ENCODE measurements at places on chromosomes 3 and 15.

GRCh38 chr3:27353221-27353620, 16.0 kb downstream of the NEK10 start:
- DNase-seq: peak; percentile 37

DNA sequence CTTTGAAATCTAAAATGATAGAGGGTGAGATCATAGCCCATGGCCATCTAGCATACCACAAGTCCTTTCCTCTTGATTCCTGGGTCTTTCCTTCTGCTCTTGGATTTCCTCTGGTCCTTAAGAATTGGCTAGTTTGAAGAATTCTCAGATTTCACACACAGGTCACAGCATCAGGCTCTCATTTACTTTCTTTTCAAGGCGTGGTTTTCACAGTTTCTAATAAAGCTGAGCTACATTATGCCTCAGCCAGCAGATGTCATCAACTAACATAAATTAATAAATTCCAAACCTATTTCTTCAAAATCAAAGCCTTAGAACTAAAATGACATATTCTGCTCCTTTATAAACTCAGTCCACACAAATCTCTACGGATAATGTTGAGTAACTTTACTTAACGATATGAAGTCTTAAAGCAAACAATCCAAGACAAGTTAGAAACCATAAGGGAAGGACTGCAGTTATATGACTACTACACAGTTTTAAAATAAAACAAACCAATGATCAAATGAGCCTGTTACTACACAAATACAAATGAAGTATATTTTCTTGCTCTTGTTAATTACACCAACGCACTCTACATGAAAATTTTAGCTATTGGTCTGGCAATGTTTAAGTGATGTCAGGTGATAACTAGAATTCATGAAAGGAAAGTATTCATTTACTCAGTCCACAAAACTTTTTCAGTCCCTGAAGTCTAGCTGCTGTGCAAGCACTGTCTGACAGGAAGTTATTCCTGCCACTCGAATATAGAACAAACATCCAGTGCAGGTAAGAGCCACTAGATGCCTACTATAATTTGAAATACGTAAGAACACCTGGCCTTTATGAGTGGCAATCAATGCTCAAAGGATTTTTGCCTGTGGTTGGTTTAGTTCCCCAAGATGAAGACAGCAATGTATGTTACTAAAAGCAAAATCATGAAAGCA, 9.2 kb downstream of the CCDC14 start:
- DNase-seq: peak; percentile 27

DNA sequence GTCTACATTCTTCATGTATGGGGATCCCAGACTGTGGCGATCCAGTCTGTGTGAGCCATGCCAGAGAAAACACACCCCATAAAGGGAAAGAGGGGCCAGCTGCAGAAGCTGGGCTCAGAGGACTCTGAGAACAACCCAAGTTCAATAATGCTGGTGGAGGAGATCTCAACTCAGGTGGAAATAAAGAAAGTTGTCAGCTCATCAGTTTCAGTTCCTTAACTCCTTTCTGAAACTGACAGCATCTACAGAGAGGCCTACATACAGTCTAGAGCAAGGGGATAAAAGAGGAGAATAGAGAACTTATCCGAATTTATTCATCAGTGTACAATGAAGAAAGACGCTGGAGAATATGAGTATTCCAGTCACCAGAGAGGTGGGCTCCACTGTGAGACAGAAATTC, 77.0 kb downstream of the NTRK3 start:
- DNase-seq: no peak

DNA sequence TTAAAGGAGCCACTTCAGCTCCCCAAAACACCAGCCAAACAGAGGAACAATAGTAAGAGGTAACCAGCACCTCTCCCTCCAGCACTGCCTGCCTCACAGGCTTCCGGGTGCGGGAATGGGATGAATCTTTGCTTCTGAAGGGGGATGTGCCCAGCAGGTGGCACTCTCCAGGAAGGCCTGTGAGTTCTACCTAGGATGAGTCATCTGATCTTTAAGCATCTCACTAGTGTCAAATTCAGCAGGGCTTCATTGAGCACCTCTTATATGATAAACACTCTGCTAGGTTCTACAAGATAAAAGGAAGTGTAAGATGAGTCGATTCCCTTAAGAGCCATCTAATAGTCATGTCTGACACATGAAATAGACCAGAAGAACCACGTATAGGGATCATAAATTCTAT, 237.4 kb upstream of the UMPS start:
- peak; percentile 46 for DNase-seq

- DNase-seq: no peak
Measured at GRCh38 chr15:67746022-67746421, 79.3 kb upstream of the SKOR1 start.

DNA sequence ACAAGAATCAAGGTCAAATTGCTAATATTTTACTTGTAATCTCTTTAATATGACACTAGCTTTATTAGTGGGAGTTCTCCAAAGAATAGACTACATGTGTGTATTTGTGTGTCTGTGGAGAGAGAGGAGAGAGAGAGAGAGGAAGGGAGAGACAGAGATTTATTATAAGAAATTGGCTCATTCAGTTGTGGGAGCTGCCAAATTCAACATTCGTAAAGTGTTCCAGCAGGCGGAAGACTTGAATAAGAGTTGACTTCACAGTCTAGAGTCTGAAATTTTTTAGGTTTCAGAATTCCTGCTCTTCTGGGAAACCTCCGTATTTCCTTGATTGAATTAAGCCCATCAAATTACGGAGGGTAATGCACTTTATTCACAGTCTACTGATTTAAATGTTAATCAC, 4.7 kb upstream of the CLDN1 start:
- peak; percentile 51 for DNase-seq

- DNase-seq: peak; percentile 40
Measured at GRCh38 chr15:48388910-48389309, 57.7 kb downstream of the DUT start.

DNA sequence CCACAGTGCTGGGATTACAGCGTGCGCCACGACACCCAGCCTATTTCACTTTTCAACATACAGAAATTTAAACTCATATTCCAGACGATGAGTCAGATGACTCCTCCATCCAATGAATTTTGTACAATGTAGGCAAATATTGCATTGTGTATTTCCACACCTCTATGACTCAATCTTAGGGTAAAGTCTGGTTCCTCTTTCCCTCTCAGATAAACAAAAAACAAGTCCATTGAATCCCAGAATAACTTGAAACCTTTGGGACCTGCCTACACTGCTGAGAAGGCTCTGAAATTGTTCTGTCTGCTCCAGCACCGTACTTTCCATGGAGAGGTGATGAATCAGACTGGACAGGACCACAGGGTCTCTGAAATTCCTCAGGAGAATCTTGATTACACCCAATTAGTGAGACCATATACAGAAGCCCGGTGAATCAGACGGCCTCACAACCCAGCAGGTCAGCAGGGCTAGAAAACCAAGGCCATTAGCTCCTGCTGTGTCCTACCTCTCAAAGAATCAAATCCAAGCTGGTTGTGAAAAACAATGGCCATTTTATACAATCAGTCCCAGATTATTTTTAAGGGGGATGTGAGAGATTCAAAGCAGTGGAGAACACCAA, 112.6 kb downstream of the ERC2 start:
- DNase-seq: no peak

- peak; percentile 53 for DNase-seq
Measured at GRCh38 chr3:154244644-154245043, 79.6 kb downstream of the DHX36 start.

GRCh38 chr3:184011230-184011876, 6.3 kb downstream of the ABCC5 start:
- peak; percentile 61 for DNase-seq

GRCh38 chr3:13005301-13005700, 67.9 kb downstream of the IQSEC1 start:
- no peak for DNase-seq

DNA sequence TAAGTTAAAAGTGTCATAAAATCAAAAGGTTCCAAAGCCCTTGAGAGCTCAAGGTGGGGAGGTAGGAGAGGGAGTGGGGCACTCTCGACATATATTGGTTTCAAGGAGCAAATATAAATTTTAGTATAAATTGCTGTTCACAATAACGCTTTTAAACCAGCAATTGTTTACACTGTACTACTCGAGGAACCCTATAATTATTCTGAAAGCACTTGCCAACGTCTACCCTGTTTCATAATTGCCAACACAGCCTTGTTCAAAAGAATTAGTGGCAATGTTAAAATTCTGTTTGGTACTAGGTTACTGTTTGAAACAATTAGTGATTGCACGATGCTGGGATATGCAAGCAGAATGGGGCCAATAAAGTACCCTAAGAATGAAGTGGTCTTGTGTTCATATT, 76.3 kb upstream of the ICE2 start:
- DNase-seq: no peak

DNA sequence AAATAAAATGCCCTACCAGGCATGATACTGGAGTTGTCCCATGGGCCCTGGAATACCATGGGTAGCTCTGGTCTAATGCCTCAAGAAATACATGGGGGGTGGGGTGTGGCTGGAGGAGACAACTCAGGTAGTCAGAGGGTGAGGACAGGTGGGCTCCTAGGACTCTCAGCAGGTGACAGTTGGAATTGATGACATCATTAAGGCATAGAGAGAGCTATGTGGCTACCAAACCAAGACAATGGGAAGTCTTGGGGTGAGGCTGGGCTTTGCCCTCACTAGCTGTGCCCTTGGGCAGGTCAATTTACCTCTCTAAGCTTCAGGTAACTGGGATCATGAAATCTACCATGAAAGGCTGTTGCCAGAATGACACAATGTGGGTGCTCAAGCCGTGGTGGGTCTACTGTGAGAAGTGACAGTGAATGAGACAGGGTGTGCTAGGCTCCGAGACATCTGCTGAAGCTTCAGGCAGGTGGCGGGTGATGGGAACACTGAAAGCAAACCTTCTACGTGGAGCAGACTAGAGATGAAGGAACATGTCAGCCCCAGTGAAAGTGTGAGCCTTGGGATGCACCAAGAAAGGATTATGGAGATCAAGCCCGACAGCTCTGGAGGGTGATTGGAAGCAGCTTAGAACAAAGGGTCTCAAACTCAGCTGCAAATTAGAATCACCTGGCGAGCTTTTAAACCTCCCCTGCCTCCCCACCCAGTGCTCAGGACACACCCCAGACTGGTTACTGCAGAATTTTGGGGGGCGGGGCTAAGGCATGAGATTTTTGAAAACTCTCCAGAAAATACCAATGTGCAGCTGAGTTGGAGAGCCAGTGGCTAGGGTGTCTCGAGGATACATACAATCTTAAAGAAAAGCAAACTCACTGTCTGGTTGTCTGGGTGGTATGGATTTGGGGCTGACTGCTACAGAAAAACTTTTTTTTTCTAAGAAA, 21.5 kb downstream of the SLC6A20 start:
- no peak for DNase-seq

DNA sequence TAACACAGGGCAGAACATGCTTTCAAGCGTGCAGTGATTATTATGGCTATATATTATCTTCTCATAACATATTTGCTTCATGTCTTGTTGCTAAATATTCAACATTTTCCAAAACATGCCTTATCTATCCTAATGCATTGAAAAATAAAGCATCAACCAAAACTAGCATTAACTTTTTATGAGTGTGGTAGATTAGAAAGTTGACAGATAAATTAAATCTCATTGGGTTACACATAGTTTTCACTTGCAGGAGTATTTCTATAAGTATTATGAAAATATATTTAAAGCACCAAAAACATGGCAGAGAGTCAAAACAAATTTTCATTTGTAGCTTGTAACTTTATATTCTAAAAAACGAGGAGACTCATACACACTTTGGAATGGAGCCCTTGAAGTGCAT, 141.5 kb downstream of the CADM2 start:
- DNase-seq: no peak

GRCh38 chr3:61060411-61060861, 190.8 kb downstream of the FHIT start:
- DNase-seq: no peak

GRCh38 chr3:114838025-114838424, 309.1 kb downstream of the ZBTB20 start:
- no peak for DNase-seq

GRCh38 chr3:190178779-190179178, 58.1 kb upstream of the P3H2 start:
- no peak for DNase-seq

- peak; percentile 93 for DNase-seq
Measured at GRCh38 chr15:36407647-36408046, 171.8 kb upstream of the CDIN1 start.

DNA sequence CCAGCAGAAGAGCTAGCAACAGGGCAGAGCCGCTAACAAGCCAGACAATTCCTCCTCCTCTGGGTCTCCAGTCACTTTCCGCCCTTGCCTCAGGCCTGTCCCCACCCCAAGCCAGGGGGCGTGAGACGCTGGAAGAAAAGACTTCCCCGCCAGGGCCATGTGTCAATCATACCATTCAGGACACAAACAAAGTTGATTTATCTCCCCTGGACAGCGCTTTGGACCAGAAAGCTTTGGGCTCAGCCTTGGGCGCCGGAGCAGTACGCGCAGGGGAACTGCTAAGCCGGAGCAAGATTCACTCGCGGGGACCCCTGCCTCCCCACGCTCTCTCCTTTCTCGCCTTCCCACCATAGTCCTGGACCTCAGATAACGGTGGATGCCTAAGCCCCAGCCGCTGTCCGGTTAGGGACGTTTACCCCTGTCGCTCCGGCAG, 479 bp downstream of the LRRC2 start:
- DNase-seq: no peak

- no peak for DNase-seq
Measured at GRCh38 chr15:88230823-88231222, 25.7 kb downstream of the NTRK3 start.
